DMS53 (cell line): ENCODE measurements at places on chromosomes 5 and 9.

- DNase-seq, result no peak
Observed at GRCh38 chr9:137030538-137031527, 1.1 kb downstream of the FUT7 start.

DNA sequence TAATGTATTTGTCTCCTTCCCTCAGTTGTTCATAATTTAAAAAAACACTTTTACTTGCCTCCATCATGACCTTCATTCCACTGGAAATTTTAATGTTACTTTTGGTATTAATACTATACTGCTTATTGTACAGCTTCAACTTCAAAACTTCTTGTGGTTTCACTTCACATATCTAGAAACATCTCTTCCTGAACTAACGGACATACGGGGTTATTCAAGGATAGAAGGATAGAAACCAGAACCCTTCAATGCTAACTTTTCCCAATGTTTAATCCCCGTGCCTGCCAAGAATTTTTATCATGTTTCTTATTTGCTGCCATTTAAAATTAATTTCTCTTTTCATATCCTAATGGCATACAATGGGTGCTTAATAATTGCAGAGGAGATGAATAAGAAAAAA is 36.3 kb upstream of the SETD9 start:
- DNase-seq, result no peak

DNA sequence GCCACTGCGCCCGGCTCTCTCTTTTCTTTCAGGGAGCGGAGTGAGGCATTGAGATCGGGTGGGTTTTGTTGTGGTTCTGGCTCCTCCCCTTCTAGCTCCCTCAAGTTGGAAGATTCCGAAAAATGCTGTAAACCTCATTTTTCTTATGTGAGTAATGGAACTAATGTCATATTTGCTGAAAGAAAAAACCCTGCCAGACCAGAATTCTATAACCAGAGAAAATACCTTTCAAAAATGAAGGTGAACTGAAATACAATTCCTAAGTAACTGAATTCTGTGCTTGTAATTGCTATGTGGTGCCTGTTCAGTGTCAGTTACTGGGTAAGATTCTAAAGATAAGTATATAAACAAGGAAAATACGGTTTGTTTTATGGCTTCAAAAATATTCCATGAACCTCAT is 30.9 kb upstream of the CDK20 start:
- no peak for DNase-seq

- no peak for DNase-seq
Observed at GRCh38 chr9:130779153-130779855, 55.8 kb upstream of the ABL1 start.

DNA sequence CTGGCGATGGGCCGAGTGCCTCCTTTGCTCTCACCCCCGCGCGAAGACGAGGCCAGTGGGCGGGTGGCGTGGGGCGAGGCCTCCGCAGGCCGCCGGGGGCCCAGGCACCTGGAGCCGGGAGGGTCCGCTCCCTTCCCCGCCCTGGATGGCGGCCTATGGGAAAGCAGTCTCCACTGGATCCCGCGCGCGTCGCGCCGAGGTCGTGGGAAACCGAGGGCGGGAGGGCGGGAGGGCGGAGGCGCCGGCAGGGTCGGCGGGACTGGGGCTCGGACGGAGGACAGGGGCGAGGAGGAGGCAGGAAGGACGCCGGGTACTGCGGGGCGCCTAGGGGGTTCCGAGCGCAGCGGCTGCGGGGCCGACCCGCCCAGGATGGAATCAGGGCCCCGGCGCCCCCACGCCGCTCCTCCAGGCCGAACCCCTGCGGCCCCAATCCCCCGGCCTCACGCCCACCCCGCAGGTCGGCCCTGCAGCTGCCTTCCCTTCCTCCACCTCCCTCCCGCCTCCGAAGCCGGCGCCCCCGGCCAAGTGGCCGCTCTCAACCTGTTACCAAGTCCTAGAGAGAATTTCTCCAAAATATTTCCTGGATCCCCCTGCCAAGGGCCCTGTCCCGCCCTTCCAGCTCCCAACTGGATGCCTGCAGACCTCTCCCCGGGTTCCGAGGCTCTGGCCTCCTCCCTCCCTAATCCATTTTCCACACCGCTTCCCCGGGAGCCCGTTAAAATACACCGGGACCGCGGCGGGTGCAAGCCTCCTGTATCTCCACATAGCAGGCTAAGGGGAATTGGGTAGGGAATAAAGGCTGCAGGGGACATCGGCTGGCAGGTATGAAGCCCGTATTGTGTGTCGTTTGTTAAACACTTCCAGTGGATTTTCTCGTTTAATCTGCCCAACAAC is 146.3 kb downstream of the ERCC6L2 start:
- peak; percentile 27 for DNase-seq

DNA sequence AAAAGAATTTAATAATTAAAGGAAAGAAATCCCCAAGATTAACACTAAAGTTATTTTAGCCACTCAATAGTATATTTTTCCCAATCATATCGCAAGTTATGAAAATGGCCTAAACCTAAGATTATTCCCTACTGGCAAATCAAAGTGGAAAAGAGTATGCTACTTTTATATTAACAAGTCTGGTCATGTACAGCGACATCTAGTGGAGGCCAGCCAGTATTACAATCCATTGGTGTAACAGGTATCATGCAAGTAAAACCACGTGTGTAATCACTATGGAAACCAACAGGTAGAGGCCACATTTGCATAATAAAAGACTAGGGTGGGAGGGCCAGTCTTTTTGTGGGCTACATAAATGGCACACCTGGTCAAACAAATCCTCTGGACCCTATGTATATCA is 976.4 kb upstream of the CDH9 start:
- peak; percentile 70 for DNase-seq
